ENCODE measurements at places on chromosomes 3 and 15.

DNA sequence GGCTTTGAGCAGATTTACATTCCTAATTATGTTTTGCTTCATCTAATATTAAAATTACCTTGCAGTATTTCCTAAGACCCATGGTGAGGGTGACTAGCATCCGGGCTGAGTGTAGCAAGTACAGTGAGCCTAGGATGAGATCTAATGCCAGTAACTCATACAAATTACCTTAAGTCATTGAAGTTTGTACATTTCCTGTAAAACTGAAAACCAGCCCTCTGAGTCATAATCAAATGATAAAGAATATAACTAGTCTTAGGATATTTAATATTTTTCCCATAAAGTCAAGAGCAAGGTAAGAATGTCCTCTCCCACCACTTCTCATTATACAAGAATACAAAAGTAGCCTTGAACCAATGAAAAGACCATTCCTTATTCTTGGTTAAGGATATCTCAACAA lies 54.8 kb upstream of the CHRM5 start:
- DNase-seq, result no peak

DNA sequence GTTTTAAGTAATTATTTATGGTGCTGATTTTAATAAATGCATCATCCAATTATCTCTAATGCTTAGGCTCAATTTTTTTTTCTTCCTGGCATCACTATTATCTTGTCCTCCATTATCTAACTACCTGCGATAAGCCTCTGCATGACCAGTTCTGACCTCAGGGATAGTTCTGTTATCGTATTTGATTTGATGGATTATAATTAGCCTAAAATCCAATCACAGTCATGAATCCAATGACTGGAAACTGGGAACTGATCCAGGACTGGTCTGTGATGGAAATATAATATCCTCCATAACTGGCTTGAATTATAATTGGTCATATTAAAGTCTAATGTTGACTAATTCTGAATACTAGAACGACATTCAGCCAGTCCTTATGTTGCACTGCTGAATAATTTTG lies 1.1 kb downstream of the MYH15 start:
- no peak for DNase-seq

DNA sequence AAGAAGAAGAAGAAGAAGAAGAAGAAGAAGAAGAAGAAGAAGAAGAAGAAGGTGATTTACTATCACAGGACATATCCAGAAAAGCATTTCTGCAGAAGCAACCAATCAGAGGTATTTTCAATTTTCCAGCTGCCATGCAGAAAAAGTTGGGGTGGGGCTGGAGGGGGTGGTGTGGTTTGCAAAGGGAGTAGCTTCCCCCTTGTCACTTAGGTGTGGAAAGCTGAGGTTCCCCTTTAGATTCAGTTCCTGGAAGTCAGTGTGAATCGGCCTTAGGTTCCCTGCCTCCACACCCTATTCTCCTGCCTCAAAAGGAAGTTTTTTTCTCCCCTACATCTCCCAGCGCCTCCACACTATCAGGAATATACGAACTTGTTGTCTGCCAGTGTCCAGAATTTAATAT lies 276.7 kb upstream of the ARRDC4 start:
- no peak for DNase-seq

DNA sequence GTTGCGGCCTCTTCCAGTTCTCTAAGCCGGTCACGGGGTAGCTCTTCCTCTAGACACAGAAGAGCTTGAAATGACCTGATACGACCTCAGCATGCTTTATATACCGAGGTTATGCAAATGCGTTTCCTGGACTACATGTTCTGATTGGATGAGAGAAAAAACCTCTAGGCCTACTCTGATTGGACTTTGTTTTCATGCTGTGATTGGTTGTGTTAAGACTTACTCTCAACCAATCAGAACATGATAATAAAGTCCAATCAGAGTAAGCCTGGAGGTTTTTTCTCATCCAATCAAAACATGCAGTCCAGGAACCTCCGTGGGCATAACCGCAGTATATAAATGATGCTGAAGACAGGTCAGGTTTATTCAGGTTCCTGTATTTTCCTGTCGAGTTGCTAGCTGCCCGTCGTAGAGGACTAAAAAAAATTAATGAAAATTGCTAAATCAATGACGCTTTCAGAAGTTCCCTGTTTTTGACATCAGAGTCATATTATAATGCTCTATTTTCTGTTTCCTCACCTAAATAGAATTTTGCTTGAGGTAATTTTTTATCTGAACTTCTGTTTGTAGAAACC lies 177.4 kb downstream of the POTEB3 start:
- DNase-seq, result no peak

DNA sequence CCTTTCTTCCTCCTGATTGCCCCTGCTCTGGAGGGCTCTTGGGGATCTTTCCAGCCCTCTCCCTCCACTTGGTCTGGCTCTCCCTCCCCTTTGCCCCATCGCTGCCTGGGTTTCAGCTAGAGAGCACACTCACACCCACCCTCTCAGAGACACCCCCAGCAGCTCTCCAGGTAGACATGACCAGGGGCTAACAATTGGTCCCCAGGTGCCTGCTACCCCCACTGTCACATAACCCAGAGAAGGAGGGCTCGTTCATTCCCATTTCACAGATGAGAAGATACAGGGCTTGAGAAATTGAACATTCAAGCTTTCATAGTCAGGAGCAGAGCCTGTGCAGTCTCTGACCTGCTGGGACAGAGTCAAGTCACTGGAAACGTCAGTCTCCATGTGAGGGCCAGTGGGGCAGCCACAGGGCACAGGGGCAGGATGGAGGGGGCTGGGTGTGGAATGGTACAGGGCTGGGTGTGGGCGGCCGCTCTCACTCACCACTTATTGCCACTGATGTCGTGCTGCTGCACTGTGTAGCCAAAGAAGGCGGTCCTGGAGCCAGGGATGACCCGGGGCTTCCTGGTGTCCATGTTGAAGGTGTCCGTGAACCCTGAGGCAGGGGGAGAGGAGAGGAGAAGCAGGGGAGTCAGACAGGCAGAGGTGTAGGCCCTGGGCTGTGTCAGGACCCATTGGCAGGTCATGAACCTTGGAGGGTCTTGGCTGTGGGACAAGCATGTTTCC lies 29.4 kb downstream of the ITGA11 start:
- DNase-seq, result no peak

GRCh38 chr3:42803414-42804105 lies 730 bp downstream of the HIGD1A start:
- peak; percentile 76 for DNase-seq

- DNase-seq, result no peak
These were observed 24.6 kb upstream of the DMXL2 start for GRCh38 chr15:51647128-51647562.

- no peak for DNase-seq
These were observed 9.0 kb downstream of the FGD5 start for GRCh38 chr3:14827776-14828175.

- DNase-seq, result no peak
These were observed 15.0 kb downstream of the SENP8 start for GRCh38 chr15:72133211-72133610.

GRCh38 chr15:70438776-70439175 lies 324.6 kb downstream of the UACA start:
- DNase-seq, result no peak

DNA sequence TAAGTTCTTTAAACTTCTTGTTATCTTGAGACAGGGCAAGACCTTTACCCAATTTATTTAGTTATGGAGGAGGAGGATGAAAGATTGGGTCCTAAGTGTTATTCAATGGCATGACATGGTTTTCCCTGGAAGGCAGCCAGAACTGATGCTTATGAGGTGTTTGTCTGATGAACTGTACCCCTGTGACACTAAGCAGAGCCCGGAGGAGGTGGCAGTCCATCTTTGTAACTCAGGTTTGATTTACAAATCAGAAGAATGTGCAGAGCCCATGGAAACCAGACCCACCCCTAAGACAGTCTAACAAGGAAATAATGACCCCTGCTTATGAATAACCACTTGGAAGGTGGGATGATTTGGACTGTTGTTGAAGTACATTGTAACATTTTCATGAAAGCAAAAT lies 878.6 kb upstream of the NR2F2 start:
- no peak for DNase-seq

DNA sequence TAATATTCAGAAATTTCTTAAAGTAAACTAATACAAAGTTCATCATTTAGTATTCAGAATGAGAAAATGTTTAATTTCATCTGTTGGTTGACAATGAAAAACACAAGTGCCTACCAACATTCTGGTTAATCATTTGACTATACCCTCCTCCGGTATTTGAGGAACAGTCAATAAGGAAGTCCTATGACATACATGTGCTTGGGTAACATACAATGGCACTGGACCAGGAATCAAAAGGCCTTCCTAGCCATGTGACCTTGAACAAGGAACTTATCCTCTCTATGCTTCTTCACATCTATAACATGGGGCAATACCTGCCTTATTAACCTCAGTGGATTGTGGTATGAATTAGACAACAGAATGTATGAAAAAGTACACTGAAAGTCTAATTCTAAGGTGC lies 65.8 kb downstream of the ZNF280D start:
- no peak for DNase-seq

DNA sequence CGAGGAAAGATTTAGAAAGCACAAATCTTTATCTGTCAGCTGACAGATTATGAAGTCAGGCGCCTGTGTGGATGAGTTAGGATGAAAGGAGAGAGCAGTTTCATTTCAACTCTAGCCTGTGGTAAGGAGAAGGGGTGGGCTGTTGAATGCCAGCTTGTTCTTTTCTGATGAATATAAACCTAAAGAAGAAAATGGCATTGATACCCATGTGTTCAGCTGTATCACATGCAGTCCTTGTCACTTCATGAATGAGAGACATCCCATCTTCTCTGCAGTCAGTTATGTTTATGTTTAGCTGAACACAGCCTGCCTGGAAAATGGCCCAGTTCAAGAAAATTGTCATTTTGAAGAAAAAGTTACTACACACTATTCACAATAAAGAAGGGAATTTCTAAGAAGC lies 345.7 kb upstream of the RBMS3 start:
- DNase-seq, result no peak

DNA sequence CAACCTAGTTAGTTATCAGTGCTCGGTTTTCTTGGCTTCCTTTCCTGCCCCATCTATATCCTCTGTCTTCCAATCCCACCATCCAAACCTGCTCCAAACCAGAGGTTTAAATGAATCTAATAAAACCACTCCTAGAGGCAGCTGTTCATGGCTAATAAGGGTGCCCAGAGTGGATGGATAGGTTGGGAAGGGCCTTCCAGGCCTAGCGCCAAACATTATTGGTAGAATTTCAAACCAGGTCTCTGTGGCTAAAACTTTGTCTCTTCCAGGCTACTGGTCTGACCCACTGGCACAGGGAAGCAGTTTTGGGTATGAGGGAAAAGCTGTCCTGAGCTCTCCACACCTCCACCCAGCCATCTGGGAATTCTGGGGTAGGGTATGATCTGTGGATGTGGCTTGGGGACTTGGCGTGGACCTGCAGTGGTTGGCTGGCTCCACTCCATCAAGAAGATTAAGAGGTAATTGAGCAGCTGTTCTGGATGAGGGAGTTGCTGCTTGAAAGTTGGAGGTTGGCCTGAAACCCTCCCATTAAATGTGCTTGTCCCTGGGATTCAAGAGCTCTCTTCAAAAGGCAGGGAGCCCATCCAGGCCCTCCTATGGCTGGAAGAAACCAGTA lies 29.3 kb upstream of the INSYN1 start:
- DNase-seq, result no peak

- DNase-seq, result no peak
These were observed 70.4 kb downstream of the ARPP21 start for GRCh38 chr3:35709691-35710090.

GRCh38 chr3:25944329-25944728 lies 154.4 kb downstream of the OXSM start:
- DNase-seq, result no peak

- DNase-seq, result peak; percentile 48
These were observed 9.7 kb upstream of the CYFIP1 start for GRCh38 chr15:22989576-22990477.

DNA sequence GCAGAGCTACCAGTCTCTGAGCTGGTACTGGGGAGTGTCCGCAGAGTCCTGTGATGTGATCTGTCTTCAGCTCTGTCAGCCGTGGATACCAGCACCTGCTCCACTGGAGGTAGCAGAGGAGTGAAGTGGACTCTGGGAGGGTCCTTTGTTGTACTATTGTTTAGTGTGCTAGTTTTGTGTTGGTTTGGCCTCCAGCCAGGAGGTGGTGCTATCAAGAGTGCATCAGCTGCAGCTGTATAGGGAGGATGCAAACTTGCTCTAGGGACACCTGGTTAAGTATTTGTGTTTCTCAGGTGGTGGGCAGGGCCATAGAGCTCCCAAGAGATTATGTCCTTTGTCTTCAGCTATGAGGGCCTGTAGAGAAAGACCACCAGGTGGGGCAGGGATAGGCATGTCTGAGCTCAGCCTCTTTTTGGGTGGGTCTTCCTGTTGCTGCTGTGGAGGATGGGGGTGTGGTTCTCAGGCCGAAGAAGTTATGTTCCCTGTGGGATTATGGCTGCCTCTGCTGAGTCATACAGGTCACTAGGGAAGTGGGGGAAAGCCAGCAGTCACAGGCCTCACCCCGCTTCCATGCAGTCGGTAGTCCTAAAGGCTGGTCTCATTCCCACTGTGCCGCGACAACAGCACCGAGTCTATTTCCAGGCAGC lies 443.2 kb upstream of the TBL1XR1 start:
- DNase-seq, result no peak

- no peak for DNase-seq
These were observed 153.8 kb upstream of the AZI2 start for GRCh38 chr3:28502397-28502937.

DNA sequence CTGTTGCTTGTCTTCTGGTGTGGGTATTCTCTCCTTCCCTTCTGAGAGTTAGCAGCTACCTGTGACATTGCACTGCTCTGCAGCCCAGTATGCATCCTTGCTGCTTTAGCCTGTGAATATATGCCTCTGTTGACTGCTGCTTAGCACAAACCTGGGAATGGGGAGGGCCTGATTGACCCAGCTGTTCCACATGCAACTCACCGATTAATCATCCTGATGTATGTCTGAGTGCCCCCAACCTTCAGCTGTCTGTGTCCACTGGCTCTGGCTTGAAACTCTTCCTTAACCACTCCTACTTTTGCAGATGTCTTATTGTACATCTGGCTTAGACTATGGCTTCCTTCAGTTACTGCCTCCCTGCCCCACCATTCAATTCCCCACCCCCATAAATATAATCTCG lies 119.1 kb downstream of the RASA2 start:
- no peak for DNase-seq
